Stimulated activated CD4-positive, alpha-beta T cell treated with anti-CD3 and anti-CD28 coated beads, TNF-alpha, amount 100 ng/mL, for 24 hours (primary cell): ENCODE measurements at places on chromosomes 12 and 14.
A peak's percentile ranks its signal among the peaks of the same experiment; 100 is the strongest.

- DNase-seq, result no peak
Observed at GRCh38 chr12:132262256-132263060, 66.9 kb downstream of the GALNT9 start.

DNA sequence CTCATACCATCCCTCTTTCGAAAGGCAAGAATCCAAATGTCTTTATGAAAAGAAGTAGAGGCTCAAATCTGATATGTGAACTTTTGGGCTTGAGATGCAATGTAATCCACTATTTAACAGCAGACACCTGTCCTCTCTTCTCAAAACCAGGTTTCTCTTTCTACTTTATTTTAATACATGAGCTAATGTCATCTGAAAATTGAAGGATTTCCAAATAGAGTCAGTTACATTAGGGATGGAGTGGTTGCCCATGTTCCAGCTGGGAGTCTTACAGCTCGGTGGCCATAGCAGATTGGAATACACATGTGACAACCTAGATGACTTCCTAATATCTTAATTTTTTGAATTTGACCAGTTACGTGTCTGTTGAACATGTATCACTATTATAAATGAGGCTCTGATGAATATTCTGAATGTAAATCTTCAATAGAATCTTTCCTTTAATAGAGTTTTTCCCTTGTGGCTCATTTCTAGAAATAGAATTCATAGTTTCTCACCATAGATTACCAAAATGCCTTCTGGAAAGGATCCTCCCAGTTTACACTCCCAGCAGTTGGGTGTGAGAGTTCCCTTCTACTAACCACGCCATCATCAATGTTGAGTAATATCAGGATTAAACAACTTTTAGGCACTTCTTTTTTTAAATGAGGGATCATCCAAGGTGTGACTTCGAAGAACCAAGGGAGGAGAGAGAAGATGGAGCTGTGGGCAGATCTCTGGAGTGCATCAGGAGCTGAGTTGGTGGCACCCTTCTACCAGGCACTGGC, 49.2 kb downstream of the GPR135 start:
- no peak for DNase-seq

- no peak for DNase-seq
Observed at GRCh38 chr12:52837413-52837741, 3.3 kb upstream of the KRT79 start.

GRCh38 chr12:118404876-118405521, 28.6 kb downstream of the SUDS3 start:
- peak; percentile 15 for DNase-seq

- DNase-seq, result no peak
Observed at GRCh38 chr14:89621791-89622638, 205.0 kb upstream of the FOXN3 start.

GRCh38 chr12:120229071-120229486, 28.2 kb upstream of the RPLP0 start:
- no peak for DNase-seq

- DNase-seq, result no peak
Observed at GRCh38 chr12:115709540-115710011, 567.9 kb downstream of the MED13L start.

DNA sequence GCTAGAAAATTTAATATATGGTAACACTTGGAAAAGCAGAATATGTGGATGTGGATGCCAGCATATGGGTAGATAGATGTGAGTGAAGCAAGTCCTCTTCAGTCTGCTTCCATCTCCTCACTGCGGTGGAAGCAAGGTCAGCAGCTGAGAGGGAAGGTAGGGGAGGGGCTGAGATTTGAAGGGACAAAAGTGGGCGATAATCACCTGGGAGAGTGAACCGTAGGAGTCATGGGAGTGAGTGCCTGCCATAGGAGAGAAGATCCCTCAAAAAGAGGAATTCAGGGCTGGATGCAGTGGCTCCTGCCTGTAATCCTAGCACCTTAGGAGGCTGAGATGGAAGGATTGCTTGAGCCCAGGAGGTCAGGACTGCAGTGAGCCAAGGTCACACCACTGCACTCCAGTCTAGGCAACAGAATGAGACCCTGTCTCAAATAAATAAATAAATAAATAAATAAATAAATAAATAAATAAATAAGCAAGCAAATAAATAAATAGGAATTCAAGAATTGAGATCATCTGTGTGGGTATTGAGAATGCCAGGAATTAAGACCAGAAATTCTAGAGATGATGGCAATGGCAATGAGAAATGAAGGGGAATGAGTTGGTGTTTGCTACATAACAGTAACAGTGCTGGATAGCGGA, 123.4 kb downstream of the BICD1 start:
- no peak for DNase-seq

DNA sequence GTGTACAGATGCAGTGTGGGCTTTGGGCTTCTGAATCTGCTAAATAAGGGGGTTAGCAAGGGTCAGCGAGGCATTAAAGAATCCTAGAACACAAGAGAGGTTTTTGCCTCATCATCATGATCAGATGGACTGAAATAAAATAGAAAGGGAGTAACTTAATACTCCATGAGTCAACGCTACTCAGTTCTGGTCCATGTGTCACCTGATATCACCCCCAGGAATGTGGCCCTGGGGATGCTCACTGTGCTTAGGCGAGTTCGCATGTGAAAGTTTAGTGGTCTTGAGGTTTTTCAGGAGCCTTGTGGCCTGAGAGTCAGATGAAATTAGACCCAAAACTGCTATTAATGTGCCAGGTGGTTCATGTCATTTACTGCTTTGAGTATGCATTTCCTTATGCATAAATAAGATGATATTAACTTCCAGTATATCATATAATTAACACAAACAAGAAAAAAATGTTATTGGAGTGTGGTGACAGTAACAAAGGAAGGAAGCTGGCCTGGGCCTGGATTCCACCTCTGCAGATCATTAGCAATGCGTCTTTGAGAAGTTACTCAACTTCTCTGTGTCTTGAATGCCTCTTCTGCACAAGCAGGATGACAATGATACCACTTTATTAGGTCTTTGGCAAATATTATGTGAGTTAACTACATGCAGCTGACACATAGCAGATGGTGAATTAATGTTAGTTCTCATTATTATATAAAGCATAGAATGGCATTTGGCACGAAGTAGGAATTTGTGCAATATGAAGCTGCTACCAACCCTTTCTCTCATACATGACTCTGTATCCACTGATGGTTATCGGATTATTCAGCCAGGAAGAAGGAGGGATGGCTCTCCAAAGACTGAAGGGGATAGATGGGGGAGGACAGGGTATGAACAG, 1272.6 kb downstream of the AACS start:
- DNase-seq, result no peak

DNA sequence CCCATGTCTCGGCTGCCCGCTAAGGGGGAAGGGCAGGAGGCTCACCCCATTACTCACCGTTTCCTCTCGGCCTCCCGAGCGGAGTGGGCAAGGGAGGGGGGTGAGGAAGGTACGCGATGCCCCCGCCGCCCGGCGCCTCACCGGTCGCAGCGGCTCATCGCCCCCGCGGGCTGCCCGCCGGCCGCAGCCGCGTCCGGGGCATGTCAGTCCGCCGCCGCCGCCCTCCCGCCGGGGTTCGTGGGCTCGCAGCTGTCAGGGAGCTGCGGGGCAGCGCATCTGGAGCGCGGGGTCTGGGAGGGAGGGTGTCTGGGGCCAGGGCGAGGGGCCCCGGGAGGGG, 461 bp downstream of the SLC8A3 start:
- DNase-seq, result no peak

- DNase-seq, result no peak
Observed at GRCh38 chr12:132161796-132162507, 17.7 kb downstream of the NOC4L start.

GRCh38 chr12:130956009-130956408, 2.3 kb downstream of the ADGRD1 start:
- DNase-seq, result no peak

GRCh38 chr14:24378981-24379906, 11.3 kb downstream of the NFATC4 start:
- no peak for DNase-seq

- no peak for DNase-seq
Observed at GRCh38 chr14:89164168-89165073, 252.6 kb downstream of the FOXN3 start.

DNA sequence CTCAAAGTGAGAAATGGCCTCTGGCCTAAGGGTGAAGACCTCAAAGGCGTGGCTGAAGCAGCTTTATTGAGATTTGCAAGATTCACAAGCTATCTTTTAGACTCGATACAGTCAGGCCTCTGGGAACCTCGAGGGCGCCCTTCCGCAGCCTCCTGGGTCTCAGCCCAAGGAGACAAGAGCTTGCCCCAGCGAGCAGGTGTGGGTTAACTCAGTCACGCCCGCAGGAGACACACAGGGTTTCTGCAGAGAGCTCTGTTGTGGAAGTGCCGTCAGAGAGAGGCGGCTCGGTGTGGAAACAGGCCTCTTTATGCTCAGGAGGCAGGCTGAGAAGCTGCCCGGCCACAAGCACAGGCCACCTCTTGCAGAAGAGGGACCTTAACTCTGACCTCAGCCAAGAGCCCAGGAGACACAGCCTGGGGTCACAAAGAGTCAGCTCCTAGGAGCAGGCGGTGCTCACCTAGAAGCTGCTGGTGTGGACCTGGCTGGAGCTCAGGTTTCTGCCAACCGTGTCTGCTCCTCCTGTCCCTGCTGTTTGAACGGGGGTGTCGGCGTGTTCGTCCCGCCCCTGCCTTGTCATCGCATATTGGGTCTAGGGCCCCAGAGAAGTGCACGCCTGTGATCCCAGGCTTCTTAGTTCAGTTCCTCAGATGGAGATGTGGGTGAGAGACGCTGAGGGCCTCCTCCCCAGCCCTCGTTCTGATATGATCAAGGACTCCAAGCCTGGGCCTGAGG, 42.1 kb upstream of the FBRSL1 start:
- DNase-seq, result no peak

DNA sequence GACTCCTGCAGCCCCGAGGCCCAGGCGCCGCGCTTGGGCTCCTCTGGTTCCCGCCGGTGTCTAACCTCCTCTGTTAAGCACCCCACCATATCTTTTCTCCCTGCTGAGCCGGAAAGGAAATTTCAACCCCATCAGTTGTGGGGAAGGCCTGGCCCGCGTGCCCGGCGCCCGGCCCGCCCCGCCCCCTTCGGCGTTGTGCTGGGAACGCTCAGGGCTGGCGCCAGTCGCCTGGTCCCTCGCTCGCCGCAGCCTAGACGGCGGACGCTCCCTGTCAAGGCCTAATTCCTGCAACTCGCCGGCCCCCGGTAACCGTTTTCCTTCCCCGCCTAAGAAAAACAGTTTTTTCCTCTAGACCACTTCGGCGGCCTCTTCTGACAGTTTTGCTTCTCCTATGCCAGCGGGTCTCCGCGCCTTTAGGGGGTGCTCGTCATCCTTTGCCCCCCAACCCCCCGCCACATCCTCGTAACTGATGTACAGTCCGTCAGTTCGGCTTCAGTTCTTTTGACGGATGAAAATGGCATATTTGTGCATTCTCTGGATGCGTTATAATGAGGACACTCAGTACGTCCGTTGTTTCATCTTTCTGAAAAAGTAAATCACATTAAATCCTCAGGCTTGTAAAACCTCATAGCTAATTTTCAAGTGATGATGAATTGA, 506 bp upstream of the NAP1L1 start:
- DNase-seq, result peak; percentile 14
